Naive thymus-derived CD8-positive, alpha-beta T cell (primary cell): ENCODE measurements at places on chromosomes 1 and 21. TPM values are rescaled to one million over a fixed set of nuclear protein-coding genes. Genes with fewer than 3 reads are reported as not detected.

Gene TDRD5
- not detected for total RNA-seq

Gene S100A7
- not detected for total RNA-seq

Gene CCT3
- total RNA-seq: 142 TPM

Gene TIE1
- total RNA-seq: not detected

Gene UBE2U
- not detected for total RNA-seq

Gene CNR2
- total RNA-seq: 0.99 TPM

Gene S100A4
- total RNA-seq: 129 TPM

Gene HYI
- total RNA-seq: 18.9 TPM

Gene TNFRSF1B
- total RNA-seq: 16.5 TPM

Gene PTPN22
- total RNA-seq: 27.3 TPM

Gene RPS6KC1
- total RNA-seq: 15.6 TPM

Gene FNDC10
- total RNA-seq: 3.8 TPM

Gene PTGFR
- not detected for total RNA-seq

Gene EVA1C
- 18.1 TPM for total RNA-seq

Gene C1orf226
- total RNA-seq: not detected

Gene ADORA3
- total RNA-seq: 0.62 TPM

Gene CNKSR1
- 2.4 TPM for total RNA-seq

Gene MARK1
- not detected for total RNA-seq

Gene OR2T3
- total RNA-seq: not detected

Gene FAM72A
- not detected for total RNA-seq

Gene OR10Z1
- not detected for total RNA-seq

Gene SH3D21
- 2.7 TPM for total RNA-seq

Gene EPS8L3
- total RNA-seq: not detected

Gene CLDN14
- not detected for total RNA-seq

Gene MIS18A
- total RNA-seq: 11.3 TPM

Gene BRDT
- total RNA-seq: not detected

Gene C4BPA
- not detected for total RNA-seq

Gene KRTAP19-1
- not detected for total RNA-seq

Gene C1orf94
- not detected for total RNA-seq

Gene RGS7
- not detected for total RNA-seq

Gene KCNJ10
- not detected for total RNA-seq
